ENCODE measurements at places on chromosomes 12 and 14. TPM values are rescaled to one million over a fixed set of nuclear protein-coding genes. Genes with fewer than 3 reads are reported as not detected.

GRCh38 chr12:120759591-120760348 is 34.1 kb downstream of the ACADS start:
- H3K27ac ChIP-seq, result no peak overlapping the region
- peaks cover 8% of the 10 kb centered on the region for H3K4me1 ChIP-seq
- H3K27me3 ChIP-seq, result no peaks in the 10 kb centered on the region
- no peak overlapping the region for H3K4me3 ChIP-seq
- H3K36me3 ChIP-seq, result peaks cover 4% of the 10 kb centered on the region

DNA sequence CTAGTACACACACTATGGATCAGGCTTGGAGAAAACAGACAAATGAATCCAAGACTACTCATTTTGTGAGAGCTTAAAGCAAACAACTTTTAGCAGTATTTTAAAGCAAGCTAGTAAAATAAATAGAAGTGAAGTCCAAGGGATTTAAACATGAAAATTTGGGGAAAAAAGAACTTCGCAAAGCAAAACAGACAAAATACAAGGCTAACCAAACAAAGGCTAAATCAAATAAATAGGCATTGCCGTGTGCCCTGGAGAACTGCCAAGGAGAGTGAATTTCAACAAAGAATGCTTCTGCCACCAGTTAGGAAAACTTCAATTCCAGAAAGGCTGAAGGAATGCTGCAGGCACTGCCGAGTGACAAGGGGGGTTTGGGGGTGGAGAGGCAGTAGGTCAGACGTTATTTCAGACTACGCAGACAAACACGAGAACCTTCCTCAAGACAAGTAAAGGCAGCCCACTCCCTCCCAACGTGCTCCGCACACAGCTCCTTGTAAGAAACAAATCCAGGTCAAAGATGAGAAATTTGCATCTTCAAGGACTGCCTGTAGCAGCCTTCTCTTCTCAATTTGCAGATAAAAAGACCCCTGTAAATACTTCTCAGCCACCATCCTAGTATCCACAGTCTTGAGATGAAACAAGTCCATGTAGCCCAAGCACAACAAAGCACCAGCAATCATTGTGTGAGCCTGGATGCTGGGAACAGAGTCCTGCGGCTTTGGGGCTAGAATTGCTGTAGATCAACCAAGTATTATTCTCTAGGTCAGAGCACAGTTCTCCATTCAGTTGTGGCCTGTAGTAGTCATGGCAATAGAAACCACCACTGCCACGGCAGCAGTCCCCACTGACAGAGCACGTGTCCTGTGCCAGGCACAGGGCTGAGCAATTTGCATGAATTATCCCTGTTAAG is 43.3 kb downstream of the EFCAB11 start:
- H3K4me3 ChIP-seq, result peak overlapping the region; percentile 34
- no peaks in the 10 kb centered on the region for H3K36me3 ChIP-seq
- no peak for DNase-seq
- H3K27ac ChIP-seq, result peak overlapping the region; percentile 49
- peaks cover 5% of the 10 kb centered on the region for H3K4me1 ChIP-seq

DNA sequence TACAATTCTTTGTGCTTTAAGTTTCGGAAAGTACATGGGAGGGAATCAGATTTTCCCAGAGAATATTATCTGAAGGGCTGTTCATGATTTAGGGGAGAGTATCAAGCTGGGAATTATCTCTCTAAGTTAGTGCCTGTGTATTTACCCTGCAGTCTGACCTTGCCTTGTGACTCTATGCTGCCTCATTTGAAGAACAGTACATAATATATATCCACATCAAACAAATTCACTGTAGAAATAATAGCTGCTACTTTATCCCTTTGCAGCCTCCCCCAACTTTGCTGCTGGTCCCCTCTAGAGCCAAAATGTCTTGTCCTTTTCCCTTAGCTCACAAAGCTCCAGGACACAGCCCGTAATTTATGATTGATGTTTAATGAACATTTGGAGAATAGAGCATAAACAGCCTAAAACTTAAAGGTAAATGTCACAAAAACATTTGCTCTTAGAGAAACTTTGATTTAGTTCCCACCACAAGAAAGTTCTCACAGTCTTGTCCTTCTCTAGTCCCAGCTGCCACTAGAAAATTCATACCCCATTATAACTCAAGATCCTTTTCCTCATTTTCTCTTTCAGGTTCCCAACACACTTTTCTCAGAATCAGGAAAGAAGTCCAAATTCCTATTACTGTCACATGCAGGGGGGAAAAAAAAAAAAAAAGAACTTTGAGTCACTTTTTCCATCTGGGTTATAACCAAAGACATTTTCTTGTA is 1009.6 kb downstream of the FLRT2 start:
- H3K36me3 ChIP-seq, result no peaks in the 10 kb centered on the region
- no peaks in the 10 kb centered on the region for H3K4me1 ChIP-seq
- no peaks in the 10 kb centered on the region for H3K27me3 ChIP-seq
- DNase-seq, result no peak
- no peak overlapping the region for H3K27ac ChIP-seq

The PDZRN4 gene
- 12.5 TPM for total RNA-seq

- H3K27me3 ChIP-seq, result no peaks in the 10 kb centered on the region
- H3K4me1 ChIP-seq, result peaks cover 5% of the 10 kb centered on the region
- H3K36me3 ChIP-seq, result no peaks in the 10 kb centered on the region
- DNase-seq, result no peak
Observed at GRCh38 chr12:126487431-126487980, 1422.3 kb downstream of the AACS start.

The CCDC77 gene
- 5.6 TPM for total RNA-seq

DNA sequence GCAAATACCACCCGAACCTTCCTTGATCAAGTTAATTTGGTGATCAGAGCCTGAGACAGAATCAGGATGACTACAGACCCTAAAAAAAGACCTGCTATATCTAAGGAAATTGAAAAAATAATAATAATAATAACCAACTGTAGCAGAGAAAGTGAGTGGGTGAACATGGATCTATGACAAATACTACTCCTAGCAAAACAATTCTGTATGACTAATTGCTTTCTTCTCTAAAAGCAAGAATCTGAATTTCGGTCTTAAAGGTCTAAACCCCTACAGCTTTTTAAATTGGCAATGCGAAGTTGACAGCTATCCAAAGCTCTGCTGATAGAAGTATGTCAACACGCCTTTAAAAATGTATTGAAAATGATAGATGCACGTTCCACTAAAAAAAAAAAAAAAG is 102.2 kb downstream of the PRKAB1 start:
- DNase-seq, result no peak
- H3K4me3 ChIP-seq, result no peak overlapping the region
- H3K27ac ChIP-seq, result no peak overlapping the region
- no peaks in the 10 kb centered on the region for H3K36me3 ChIP-seq
- no peaks in the 10 kb centered on the region for H3K27me3 ChIP-seq

The RILPL1 gene
- 49.7 TPM for total RNA-seq

The TMED10 gene
- total RNA-seq, result 342 TPM

The TAMALIN gene
- total RNA-seq, result 21.9 TPM

GRCh38 chr14:23068789-23069412 is 11.6 kb upstream of the CDH24 start:
- peaks cover 51% of the 10 kb centered on the region for H3K36me3 ChIP-seq
- H3K27me3 ChIP-seq, result no peaks in the 10 kb centered on the region
- no peak overlapping the region for H3K4me3 ChIP-seq
- peaks cover 16% of the 10 kb centered on the region for H3K4me1 ChIP-seq
- no peak overlapping the region for H3K27ac ChIP-seq
- no peak for DNase-seq

DNA sequence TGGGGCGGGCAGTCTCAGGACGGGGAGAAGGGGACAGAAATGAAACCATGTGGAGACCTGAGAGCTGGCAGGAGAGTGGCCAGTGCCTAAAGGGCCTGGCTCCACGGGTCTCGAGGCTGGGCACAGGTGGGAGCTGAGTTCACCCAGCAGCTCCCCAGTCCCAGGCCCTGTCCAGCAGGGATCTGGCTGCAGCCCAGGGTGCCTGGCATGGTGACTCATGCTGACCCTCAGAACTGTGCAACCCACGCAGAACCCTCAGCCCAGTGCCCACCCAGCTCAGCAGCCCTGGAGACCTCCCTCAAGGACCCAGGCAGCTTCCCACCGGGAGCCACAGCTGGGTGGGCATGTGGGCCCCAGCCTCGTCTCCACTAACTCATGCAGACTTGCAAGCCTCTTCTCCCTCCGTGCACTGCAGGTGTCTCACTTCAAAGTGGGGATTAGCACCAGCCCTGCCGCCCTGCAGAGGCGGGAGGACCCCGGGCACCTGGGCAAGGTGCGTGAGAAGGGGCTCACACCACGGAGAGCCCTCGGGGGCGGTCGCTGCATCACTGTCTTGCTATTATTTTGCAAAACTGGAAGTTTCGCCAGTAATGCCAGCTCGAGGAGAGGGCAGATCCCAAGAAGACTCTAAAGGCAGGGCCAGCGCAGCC is 46.3 kb downstream of the CCNK start:
- no peaks in the 10 kb centered on the region for H3K27me3 ChIP-seq
- no peaks in the 10 kb centered on the region for H3K4me1 ChIP-seq
- H3K4me3 ChIP-seq, result no peak overlapping the region
- DNase-seq, result no peak

DNA sequence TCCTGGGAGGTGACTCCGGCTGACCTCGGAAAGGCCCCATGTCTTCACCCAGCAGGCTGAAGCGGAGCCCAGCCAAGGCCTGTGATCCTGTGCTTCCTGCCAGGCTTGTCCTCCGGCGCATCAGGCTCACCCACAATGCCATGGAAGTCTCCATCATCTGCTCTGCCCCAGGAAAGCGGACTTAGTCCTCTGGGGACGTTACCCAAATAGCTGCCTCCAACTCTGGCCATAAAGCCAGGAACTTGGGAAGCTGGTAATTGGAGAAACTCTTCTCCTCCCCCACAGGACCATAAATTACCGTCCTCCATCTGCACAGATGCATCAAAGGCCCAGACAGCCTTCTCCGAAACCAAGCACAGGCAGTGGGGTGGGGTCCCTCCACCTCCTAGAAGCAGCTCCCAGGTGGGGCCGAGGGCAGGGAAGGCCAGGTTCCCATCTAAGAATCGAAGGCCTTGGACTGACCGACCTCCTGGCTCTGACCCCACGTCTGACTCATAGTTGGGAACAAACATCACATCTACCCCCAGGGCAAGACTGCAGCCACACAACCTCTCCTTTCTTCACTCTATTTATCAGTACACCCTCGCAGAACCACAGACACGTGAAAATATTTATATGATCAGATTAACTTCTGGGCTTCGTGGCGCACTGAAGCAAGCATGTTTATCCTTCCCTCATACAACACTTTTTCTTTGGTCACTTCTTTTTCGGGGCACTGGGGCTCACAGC is 56.4 kb downstream of the PITPNM2 start:
- H3K27me3 ChIP-seq, result no peaks in the 10 kb centered on the region
- H3K4me1 ChIP-seq, result peaks cover 28% of the 10 kb centered on the region
- H3K36me3 ChIP-seq, result no peaks in the 10 kb centered on the region
- H3K27ac ChIP-seq, result peak overlapping the region; percentile 66
- peak overlapping the region; percentile 30 for H3K4me3 ChIP-seq

- peaks cover 17% of the 10 kb centered on the region for H3K4me1 ChIP-seq
- H3K4me3 ChIP-seq, result no peak overlapping the region
- H3K27me3 ChIP-seq, result no peaks in the 10 kb centered on the region
- H3K36me3 ChIP-seq, result no peaks in the 10 kb centered on the region
Observed at GRCh38 chr12:62194031-62194430, 66.2 kb upstream of the USP15 start.

DNA sequence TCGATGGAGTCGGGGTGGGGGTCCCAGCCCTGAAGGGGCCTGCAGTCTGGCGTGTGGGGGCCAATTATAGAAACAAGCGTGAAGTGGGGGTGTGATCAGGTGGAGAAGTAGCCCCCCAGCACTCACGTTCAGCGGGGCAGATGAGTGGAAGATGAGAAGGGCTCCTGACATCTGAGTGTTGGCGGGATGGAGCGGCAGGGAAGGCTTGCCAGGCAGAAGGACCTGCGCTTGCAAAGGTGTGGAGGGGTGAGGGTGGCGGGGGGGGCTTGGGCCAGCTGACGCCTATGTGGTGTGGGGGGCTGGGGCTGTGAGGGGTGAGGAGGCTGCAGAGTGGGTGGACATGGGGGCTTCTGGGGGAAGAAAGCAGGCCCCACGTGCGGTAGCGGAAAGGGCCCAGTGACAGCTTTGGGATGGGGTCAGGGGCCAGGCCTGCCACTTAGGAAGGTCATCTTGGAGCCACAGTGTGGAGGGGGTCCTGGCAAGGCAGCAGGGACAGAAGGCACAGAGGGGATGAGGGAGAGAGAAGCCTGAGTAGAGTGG is 22.2 kb upstream of the BEGAIN start:
- no peak for DNase-seq
- H3K4me3 ChIP-seq, result no peak overlapping the region
- no peaks in the 10 kb centered on the region for H3K27me3 ChIP-seq
- no peaks in the 10 kb centered on the region for H3K4me1 ChIP-seq
- H3K27ac ChIP-seq, result no peak overlapping the region
- no peaks in the 10 kb centered on the region for H3K36me3 ChIP-seq

The NR4A1 gene
- total RNA-seq, result 112 TPM

DNA sequence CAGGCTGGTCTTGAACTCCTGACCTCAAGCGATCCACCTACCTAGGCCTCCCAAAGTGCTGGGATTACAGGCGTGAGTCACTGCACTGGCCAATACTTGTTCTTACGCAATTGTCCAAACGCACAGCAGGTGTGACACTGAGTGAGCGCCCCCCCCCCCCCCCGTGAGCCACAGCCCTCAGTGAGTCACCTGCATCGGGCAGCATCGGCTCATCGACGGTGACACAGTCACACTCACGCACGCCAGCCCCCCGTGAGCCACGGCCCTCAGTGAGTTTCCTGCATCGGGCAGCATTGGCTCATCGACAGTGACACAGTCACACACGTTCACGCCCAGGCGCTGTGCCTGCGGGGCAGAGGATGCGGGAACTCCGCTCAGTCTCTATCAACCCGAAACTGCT is 42.5 kb downstream of the GALNT9 start:
- no peaks in the 10 kb centered on the region for H3K36me3 ChIP-seq
- no peaks in the 10 kb centered on the region for H3K4me1 ChIP-seq
- H3K27me3 ChIP-seq, result no peaks in the 10 kb centered on the region
- no peak overlapping the region for H3K27ac ChIP-seq
- no peak for DNase-seq
- H3K4me3 ChIP-seq, result peak overlapping the region; percentile 63

DNA sequence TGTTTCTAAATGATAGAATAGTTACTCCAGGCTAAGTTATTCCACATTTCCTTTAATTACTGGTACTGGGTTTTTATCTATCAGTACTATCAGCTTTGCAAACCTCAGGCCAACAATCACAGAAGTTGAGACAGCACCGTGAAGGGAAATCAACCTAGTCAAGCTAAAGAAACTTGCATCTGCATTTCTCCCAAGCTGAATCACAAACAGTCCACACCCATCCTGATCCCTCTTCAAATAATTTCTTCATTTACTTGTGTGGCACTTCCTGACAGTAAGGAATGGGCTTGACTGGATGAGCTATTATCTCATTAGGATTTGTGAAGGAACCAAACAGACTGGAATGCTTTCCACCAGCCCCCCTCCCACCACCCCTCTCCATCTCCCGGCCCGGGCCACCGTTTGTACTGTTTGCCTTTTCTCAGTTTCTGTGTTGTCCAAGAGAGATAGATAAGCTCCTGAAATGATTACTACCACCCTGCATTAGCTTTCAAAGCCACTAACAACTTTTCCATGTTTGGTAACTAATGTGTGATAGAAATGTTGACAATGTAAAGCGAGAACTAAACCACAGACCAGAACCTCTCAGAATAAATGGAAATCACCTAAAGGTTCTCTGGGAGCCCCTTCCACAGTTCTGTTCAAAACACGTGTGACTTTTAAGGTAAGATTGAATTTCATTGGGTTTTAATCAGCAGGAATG is 236.3 kb downstream of the SLC25A21 start:
- no peaks in the 10 kb centered on the region for H3K36me3 ChIP-seq
- H3K4me3 ChIP-seq, result no peak overlapping the region
- H3K27me3 ChIP-seq, result no peaks in the 10 kb centered on the region
